ENCODE measurements at places on chromosomes 1 and 21.

DNA sequence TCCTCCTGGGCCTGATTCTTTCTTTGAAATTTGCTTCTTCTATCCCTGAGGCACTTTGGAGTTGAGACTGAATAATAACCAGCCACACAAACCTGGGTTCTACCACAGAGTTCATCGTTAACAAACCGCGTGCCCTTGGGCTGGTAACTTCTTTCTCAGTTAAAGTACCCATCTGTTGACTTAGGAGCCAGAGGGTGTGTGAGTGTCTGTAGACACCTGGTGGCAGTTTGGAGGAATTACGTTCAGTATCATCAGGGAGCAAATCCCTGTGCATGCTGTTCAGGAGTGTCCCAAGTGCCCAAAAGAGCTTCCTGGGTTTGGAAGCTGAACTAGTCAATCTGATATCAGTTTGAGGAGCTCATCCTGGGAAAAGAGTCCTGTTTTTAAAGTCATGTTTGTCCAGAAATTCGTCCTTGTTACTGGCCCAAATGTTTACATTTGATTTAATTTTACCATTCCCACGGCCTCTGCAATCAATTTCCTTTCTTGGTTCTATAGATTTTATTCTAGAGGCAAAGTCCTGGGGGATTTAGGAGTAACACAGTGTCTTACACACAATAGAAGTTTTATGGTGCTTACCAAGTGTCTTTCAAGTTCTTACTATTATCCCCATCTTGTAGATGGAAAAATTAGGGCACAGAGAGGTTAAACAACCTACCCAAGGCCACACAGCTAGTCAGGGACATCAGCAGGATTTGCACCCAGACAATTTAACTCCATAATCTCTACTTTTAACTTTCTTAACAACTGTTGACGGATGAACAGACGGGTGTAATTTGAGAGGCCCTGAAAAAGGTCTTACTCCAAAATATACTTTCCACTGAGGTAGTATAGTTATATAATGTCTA, 26.7 kb upstream of the RPTN start:
- no peak for DNase-seq

DNA sequence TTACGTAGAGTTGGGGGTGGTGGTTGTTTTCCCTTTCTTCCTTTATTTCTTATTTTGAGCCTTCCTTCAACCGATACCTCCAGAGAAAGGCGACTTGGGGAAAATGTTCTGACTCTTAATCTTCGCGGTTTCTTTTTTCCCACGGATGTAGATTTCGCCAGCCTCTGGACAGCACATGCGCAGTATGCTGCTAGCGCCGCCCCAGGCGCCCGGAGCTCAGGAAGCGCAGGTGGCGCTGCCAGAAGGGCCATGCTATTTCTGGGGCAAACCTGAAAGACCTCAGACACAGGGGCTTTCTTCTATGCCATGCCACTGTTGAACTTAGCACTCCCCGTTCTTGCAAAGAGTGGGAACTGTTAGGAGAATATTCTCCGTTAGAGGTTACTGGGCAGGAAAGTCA, 392.1 kb downstream of the KIF26B start:
- DNase-seq, result no peak

DNA sequence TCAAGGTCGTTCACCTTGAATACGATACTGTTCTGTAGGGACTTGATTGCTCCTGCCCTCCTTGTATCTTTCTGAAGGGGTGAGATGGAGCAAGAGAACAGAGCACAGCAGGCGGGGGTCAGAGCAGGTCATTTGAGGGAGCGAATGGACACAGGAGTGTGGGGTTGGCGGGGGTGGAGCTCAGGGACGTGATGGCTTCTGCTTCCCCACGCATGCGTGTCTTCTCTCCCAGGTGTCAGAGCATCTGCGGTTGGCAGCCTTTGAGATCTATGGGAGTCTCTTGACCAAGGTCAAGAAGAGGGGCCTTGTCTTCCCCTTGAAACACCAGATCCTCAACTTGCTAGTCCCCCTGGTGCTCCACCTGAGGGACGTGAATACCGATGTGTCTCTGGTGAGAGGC, 63.9 kb downstream of the INAVA start:
- no peak for DNase-seq

DNA sequence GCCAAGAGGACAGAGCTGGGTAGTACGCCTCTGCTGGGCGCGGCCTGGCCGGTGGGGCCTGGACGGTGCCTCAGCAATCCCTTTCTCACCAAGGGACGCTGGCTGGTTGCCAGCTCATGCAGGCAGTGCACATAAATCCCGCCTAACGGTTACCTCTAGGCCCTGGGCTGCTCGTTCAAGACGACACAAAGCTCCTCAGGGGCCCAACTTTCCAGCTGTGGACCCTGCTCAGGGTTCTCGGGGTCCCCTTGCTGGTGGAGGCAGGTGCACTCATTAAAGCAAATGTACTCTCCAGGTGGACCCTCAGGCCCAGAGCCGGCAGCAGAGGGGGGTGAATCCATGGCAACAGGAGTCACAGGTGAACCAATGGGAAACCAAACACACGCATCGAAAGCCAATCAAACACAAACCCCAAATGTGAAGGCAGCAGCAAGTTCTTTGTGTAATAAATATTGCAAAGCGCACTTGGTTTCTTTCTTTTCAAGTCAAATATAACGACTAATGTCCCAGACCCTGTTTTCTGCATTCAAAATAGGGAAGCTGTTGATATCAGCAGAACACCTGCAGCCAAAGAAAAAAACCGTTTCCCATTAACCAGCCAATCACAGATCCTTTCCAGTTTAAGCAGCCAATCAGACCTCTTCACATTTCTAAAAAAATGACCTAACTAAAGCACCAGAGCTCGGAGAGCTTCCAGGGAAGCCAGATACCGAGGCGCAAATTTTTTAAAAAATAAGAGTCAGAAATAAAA, 26.1 kb upstream of the CLSTN1 start:
- no peak for DNase-seq

- DNase-seq, result no peak
These were observed 40.1 kb upstream of the SLC5A9 start for GRCh38 chr1:48182439-48182838.

GRCh38 chr1:204560590-204561150, 44.5 kb downstream of the MDM4 start:
- no peak for DNase-seq

GRCh38 chr1:96971849-96972602, 250.4 kb downstream of the PTBP2 start:
- no peak for DNase-seq

DNA sequence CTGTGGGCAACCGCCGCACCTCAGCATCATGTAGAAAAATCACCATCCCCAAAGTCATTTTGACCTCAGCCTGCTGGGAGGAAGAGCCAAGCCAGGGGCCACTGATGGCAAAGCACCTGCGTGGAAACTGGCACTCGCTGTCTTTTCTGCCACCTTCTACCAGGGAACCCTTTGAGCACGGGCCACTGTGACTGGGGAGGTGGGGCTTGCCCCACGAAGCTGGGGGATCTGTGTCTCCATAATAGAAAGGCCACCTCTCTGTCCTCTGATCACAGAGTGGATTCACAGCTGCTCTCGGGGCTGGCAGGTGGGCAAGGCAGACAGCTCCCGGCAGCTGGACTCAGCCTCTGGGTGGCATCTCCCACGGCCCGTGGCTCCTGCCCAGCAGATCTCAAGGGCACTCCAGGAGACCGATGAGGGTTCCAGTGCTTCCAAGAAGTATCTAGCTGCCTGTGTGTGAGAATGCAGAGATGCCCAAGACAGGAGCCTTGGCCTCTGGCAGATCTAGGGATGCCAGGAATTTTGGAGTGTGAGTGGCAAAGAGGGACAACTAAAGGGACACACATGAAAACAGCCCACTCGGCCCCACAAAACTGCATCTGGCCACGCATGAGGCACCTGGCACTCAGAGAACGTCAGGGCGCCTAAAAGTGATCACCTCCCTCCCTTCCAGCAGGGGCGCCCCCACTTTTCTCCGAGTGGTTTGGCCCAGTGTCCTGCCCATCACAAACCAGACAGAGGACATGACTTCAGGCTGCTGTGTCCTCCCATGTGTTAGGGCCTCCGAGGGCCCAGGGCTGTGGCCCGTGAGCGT, 102.6 kb downstream of the PDE9A start:
- DNase-seq, result no peak
